ENCODE measurements at places on chromosomes 2 and 18. TPM values are rescaled to one million over a fixed set of nuclear protein-coding genes. Genes with fewer than 3 reads are reported as not detected.

Gene VWC2L
- total RNA-seq, result not detected

Gene DQX1
- not detected for total RNA-seq

Gene KIF5C
- 6.5 TPM for total RNA-seq

Gene ABCG5
- total RNA-seq, result not detected

Gene SULT1C2
- not detected for total RNA-seq

Measured in CD8-positive, alpha-beta T cell (primary cell).